ENCODE measurements at places on chromosomes 2 and 18. TPM values are rescaled to one million over a fixed set of nuclear protein-coding genes. Genes with fewer than 3 reads are reported as not detected.

GRCh38 chr18:70028734-70029133 lies 81.1 kb upstream of the CD226 start:
- no peak for DNase-seq

GRCh38 chr2:236745420-236746210 lies 176.0 kb downstream of the ACKR3 start:
- peak; percentile 49 for DNase-seq

- no peak for DNase-seq
These were observed 41.7 kb downstream of the ADCY3 start for GRCh38 chr2:24878341-24878740.

DNA sequence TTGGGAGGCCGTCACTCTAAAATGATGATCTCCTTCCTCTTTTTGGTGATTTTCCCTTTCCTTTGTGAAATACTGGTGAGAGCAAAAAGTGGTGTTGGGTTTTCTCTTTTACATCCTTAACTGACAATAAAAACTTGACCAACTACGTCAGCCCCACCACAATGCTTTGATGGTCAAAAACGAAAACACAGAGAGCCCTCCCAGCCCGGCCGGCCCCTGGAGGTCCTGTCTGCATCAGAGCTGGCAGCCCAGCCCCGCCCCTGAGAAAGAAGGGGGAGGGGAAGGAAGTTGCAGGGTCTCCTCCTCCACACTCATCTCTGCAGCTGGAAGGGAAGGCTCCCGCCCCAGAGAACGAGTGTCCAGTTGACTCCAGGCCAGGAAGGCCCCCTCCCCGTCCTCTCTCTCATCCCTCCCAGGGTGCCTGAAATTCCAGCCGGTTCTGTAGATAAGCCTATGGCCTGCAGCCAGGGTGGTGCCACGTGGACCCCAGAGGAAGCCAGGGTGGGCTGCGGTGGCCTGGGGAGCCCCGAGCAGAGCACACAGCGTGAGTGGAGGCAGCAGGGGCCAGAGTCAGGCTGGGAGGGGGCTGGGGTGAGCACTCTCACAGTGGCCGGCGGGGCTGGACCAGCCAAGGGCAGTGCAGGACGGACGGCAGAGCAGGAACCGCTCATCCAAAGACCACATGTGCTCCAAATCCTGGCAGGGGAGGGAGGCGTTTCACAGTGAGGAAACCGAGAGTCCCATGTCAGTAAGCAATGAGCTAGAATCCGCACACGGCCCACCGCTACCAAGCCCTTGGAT lies 19.8 kb downstream of the BIN1 start:
- DNase-seq, result no peak

DNA sequence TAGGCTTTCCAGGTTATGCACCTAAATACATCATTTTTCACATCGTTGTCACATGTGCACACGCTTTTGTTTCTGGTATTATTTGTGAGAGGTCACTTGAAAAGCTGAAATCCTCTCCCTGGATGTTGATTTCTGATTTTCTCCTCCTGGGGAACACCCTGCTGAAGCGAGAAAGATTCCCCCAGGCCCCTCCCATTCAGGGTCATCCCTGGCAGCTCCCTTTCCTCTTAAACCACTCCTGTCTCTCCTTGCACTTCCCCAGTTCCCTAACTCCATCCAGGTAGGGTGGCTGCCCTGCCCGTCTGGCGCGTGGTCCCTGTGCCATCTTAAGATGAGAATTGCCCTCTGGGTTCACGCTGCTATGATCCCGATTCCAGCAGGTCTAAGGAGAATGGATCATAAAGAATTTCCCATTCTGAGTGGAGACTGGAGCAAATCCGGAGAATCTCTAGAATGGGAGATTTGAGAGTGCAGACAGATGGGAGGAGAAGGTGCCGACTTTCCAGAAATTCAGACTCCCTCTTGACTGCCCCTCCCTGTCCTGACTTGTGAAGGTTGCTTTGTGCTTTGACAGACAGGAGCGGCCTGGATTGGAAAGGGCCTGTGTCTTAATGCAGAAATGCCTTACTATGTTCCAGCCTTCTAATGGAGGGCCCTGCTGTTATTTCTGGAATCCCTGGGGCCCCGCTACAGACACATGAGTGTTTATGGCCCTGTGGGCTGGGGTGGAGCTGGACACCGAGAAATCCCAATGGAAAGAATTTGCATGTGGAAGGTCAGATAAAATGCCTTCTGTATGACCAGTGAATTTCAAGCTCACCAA lies 1.3 kb upstream of the YWHAQ start:
- no peak for DNase-seq

Gene TPO
- total RNA-seq, result 5.9 TPM
